ENCODE measurements at places on chromosomes 12 and 14. TPM values are rescaled to one million over a fixed set of nuclear protein-coding genes. Genes with fewer than 3 reads are reported as not detected.

- no peak overlapping the region for H3K27ac ChIP-seq
- H3K4me1 ChIP-seq = peaks cover 5% of the 10 kb centered on the region
- no peak overlapping the region for H3K4me3 ChIP-seq
- peaks cover 21% of the 10 kb centered on the region for H3K27me3 ChIP-seq
Measured at GRCh38 chr14:104036212-104036611, 49.3 kb upstream of the ASPG start.

- H3K4me1 ChIP-seq = no peaks in the 10 kb centered on the region
- no peaks in the 10 kb centered on the region for H3K27me3 ChIP-seq
- H3K4me3 ChIP-seq = no peak overlapping the region
- DNase-seq = no peak
Measured at GRCh38 chr14:35704793-35705493, 104.2 kb downstream of the RALGAPA1 start.

KRT80 gene
- total RNA-seq = 45.7 TPM

GRCh38 chr14:41839661-41840060, 233.0 kb downstream of the LRFN5 start:
- H3K27me3 ChIP-seq = no peaks in the 10 kb centered on the region
- H3K4me1 ChIP-seq = no peaks in the 10 kb centered on the region
- no peaks in the 10 kb centered on the region for H3K36me3 ChIP-seq
- DNase-seq = no peak
- no peak overlapping the region for H3K27ac ChIP-seq

- no peak for DNase-seq
- H3K4me1 ChIP-seq = no peaks in the 10 kb centered on the region
- no peak overlapping the region for H3K27ac ChIP-seq
Measured at GRCh38 chr12:2298556-2299200, 245.9 kb downstream of the CACNA1C start.

DNA sequence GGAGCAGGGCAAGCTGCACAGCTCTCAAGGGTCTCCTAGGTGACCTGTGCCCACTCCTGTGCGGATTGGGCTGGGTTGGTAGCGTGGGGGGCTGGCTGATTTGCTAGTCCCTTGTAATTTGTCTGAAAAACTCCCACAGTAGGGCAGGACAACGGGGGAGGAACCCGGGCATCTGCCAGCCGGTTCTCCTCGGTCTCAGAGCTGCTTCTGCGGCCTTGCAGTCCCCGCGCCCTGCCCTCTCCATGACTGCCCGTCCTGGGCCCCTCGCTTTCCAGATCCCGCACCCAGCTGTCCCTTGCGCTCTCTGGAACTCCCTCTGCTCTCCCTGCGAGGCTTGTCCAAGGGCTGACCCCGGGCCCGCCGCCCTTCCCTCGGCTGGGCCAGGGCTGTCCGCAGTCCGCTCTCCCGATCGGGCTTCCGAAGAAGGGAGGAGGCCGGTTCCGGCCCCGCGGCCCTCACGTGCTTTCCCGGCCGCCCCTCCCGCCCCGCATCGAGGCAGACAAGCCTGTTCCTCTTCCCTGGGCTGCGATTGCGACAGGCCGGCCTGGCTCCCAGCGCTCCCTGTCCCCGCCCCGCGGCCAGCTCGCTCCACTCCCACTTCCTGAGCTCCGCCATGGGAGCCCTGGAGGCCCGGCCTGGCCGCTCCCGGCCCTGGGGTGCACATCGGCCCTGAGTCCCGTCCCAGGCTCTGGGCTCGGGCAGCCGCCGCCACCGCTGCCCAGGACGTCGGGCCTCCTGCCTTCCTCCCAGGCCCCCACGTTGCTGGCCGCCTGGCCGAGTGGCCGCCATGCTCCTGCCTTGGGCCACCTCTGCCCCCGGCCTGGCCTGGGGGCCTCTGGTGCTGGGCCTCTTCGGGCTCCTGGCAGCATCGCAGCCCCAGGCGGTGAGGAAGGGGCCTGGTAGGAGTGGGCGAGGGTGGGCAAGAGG, at the start of gene LTBR:
TSS of gene LTBR (plus strand) at position 591 of the 927 bp plus-strand sequence. CDS start at position 788, 197 bp downstream.
- H3K27ac ChIP-seq = peak within 1 kb of the TSS; percentile 76
- peaks cover 3% of the 10 kb centered on the region for H3K36me3 ChIP-seq
- no peaks in the 10 kb centered on the region for H3K4me1 ChIP-seq
- H3K27me3 ChIP-seq = no peaks in the 10 kb centered on the region
- peak; percentile 80 for DNase-seq
- peak within 1 kb of the TSS; percentile 66 for H3K4me3 ChIP-seq

SLC2A14 gene
- total RNA-seq = not detected

TSPAN19 gene
- 0.49 TPM for total RNA-seq

DNA sequence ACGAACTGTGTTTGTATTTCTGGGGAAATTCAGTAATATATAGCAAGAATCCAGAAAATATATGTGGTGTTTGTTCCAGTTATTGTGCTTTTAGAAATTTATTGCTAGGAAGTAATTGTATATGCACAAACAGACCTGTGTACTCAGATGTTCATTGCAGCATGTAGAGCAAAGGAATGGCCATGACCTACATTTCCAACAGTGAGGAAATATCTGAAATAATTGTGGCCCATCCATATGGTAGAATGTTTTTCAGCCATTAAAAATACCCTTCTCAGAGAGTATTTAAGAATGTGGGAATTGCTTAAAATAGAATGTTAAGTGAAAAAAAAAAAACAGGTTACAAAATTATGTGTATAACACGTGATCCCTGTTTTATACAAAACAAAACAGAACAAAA, 77.3 kb downstream of the TMX1 start:
- H3K4me3 ChIP-seq = no peak overlapping the region
- H3K36me3 ChIP-seq = no peaks in the 10 kb centered on the region
- no peak for DNase-seq
- H3K4me1 ChIP-seq = peaks cover 5% of the 10 kb centered on the region

CISTR gene
- not detected for total RNA-seq

EIF2S3B gene
- 13.7 TPM for total RNA-seq

- no peaks in the 10 kb centered on the region for H3K4me1 ChIP-seq
- no peak overlapping the region for H3K27ac ChIP-seq
- H3K36me3 ChIP-seq = no peaks in the 10 kb centered on the region
- peak; percentile 42 for DNase-seq
- H3K4me3 ChIP-seq = no peak overlapping the region
Measured at GRCh38 chr14:55212634-55213033, 21.2 kb upstream of the DLGAP5 start.

- peak overlapping the region; percentile 73 for H3K27ac ChIP-seq
- DNase-seq = peak; percentile 96
- peak overlapping the region; percentile 15 for H3K4me3 ChIP-seq
- peaks cover 39% of the 10 kb centered on the region for H3K4me1 ChIP-seq
- H3K36me3 ChIP-seq = no peaks in the 10 kb centered on the region
- H3K27me3 ChIP-seq = no peaks in the 10 kb centered on the region
Measured at GRCh38 chr14:76947078-76947837, 81.2 kb downstream of the IRF2BPL start.

IFNG-AS1 gene
- not detected for total RNA-seq

- peaks cover 51% of the 10 kb centered on the region for H3K4me1 ChIP-seq
- peak overlapping the region; percentile 93 for H3K27ac ChIP-seq
- H3K27me3 ChIP-seq = no peaks in the 10 kb centered on the region
- no peak for DNase-seq
- H3K4me3 ChIP-seq = no peak overlapping the region
- H3K36me3 ChIP-seq = no peaks in the 10 kb centered on the region
Measured at GRCh38 chr14:68653804-68654203, 139.1 kb downstream of the ZFP36L1 start.

- H3K27me3 ChIP-seq = no peaks in the 10 kb centered on the region
- H3K36me3 ChIP-seq = no peaks in the 10 kb centered on the region
- H3K27ac ChIP-seq = no peak overlapping the region
- H3K4me1 ChIP-seq = no peaks in the 10 kb centered on the region
Measured at GRCh38 chr12:7806863-7807487, 17.8 kb downstream of the NANOG start.

GRCh38 chr12:92002195-92002649, 143.4 kb downstream of the BTG1 start:
- no peaks in the 10 kb centered on the region for H3K27me3 ChIP-seq
- H3K27ac ChIP-seq = no peak overlapping the region
- H3K36me3 ChIP-seq = no peaks in the 10 kb centered on the region
- DNase-seq = no peak
- no peak overlapping the region for H3K4me3 ChIP-seq

MYG1 gene
- 35.8 TPM for total RNA-seq

DNA sequence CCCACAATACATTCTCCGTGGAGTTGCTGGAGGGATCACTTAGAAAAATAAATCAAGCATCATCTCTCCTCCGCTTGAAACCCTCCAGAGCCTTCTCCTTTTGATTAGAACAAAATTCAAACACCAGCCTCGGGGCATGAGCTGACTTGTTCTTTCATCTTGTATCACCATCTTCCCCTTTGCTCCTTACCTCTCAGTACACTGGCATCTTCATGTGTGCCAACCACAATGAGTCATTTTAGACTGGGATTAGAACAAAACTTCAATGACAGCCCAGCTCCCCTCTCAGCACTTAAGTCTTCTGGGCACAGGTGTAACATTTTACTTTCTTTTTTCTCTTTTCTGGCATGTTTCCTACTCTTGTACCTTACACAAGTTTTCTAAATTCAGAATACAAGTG, 1159.2 kb upstream of the TMEM132C start:
- H3K27ac ChIP-seq = no peak overlapping the region
- no peaks in the 10 kb centered on the region for H3K4me1 ChIP-seq
- no peak overlapping the region for H3K4me3 ChIP-seq
- no peak for DNase-seq
- no peaks in the 10 kb centered on the region for H3K36me3 ChIP-seq

- H3K36me3 ChIP-seq = no peaks in the 10 kb centered on the region
- no peak for DNase-seq
- H3K27ac ChIP-seq = no peak overlapping the region
- peaks cover 34% of the 10 kb centered on the region for H3K27me3 ChIP-seq
Measured at GRCh38 chr14:23572524-23572828, 4.9 kb upstream of the AP1G2 start.

DNA sequence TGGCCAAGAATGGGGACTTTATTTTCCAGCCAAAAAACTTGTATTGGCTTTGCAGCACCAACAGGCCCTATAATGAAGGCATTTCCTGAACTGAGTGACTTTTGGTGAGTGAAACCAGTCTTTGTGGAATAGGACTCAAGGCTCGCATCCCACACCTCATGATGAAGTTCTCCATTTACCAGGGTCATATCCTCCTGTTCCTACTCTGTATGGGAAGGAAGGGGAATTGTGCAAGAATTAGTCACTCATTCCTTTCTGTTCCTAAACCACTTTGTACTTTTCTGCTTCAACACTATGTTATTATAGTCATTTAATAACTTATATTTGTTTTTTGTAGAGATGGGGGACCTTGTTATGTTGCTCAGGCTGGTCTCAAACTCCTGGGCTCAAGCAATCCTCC, 2.3 kb upstream of the SPATS2 start:
- no peaks in the 10 kb centered on the region for H3K36me3 ChIP-seq
- no peaks in the 10 kb centered on the region for H3K27me3 ChIP-seq
- H3K4me1 ChIP-seq = peaks cover 19% of the 10 kb centered on the region
- H3K27ac ChIP-seq = no peak overlapping the region
- H3K4me3 ChIP-seq = no peak overlapping the region
- DNase-seq = no peak

- peaks cover 11% of the 10 kb centered on the region for H3K36me3 ChIP-seq
- peak overlapping the region; percentile 97 for H3K27ac ChIP-seq
- peaks cover 13% of the 10 kb centered on the region for H3K4me1 ChIP-seq
- DNase-seq = no peak
- no peaks in the 10 kb centered on the region for H3K27me3 ChIP-seq
Measured at GRCh38 chr12:12722435-12723148, 5.4 kb downstream of the CDKN1B start.

OR6J1 gene
- not detected for total RNA-seq

IRAK3 gene
- total RNA-seq = 57.3 TPM

DNA sequence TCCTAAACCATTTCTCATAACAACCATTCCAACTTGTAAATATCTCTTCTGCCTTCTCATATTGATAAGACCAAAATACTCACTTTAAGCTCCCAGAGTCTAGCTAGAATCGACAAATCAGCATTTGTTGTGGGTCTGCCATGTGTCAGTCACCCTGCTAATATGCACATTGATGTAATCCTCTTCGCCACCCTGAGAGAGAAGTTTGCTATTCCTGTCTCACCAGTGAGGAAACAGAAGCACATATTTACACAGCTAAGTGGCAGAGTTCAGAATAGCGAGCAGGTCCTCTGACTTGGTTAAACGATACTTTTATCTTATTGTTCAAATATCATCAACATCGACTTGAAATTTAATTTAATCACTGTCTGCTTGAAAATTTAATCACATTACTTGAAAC, 142.1 kb downstream of the ANO4 start:
- H3K4me3 ChIP-seq = no peak overlapping the region
- DNase-seq = no peak
- no peaks in the 10 kb centered on the region for H3K4me1 ChIP-seq
- no peak overlapping the region for H3K27ac ChIP-seq

DNA sequence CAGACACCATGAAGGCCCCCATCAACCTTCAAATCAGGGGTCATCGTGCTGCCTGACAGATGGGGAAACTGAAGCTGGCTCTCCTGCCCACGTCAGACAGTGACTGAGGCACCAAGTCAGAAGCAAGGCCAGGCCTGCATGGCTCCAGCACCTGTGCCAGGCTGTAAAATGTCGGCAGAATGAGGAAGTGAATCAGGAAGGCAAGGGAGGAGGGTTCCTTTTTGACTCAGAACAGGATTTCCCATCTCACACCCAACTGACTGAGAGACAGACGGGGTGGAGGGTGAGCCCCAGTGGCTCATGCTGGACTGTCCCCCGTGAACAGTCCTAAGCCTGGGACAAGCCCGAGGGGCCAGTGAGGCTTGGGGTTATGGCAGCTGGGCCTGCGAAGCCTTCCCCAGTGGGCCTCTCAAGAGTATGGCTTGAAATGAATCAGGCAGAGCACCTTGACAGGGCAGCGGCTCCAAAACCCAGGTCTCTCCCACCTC, 20.9 kb downstream of the SYNE3 start:
- DNase-seq = peak; percentile 52
- H3K27ac ChIP-seq = peak overlapping the region; percentile 96
- peaks cover 5% of the 10 kb centered on the region for H3K36me3 ChIP-seq
- H3K4me1 ChIP-seq = peaks cover 43% of the 10 kb centered on the region
- H3K4me3 ChIP-seq = no peak overlapping the region

GRCh38 chr14:50123062-50123461, 6.7 kb upstream of the VCPKMT start:
- no peak overlapping the region for H3K27ac ChIP-seq
- H3K4me3 ChIP-seq = no peak overlapping the region
- no peak for DNase-seq
- no peaks in the 10 kb centered on the region for H3K27me3 ChIP-seq
- H3K4me1 ChIP-seq = no peaks in the 10 kb centered on the region
- H3K36me3 ChIP-seq = 0 out of 2 replicates have a peak, but pooled peaks cover 3% of the 10 kb centered on the region

Data from SJCRH30 (cell line).